Stimulated activated CD4-positive, alpha-beta T cell treated with anti-CD3 and anti-CD28 coated beads, Interleukin-15, amount 100 ng/mL, for 48 hours (primary cell): ENCODE measurements at places on chromosomes 13 and 19.

DNA sequence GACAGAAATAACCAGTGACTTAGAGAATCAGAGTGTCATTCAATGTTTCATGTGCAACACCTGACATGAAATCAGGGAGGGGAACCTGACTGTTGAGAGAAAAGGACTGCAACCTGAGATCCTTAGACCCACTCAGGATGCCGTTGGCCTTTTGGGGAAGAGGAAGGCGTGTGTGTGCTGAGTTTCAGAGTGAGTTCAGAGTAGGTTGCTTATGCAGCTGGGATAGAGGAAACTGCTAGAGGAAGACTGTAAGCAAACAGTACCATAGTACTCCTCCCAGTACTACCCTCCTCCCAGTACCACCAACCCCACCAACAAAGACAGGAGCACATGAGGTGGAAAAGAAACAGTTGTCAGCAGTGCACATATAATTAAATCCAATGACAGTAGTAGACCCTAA, 63.7 kb downstream of the KL start:
- DNase-seq, result no peak

- no peak for DNase-seq
These were observed 1.2 kb downstream of the KLF12 start for GRCh38 chr13:74132776-74133656.

- DNase-seq, result no peak
These were observed 140.1 kb downstream of the ZDHHC20 start for GRCh38 chr13:21318891-21319532.

DNA sequence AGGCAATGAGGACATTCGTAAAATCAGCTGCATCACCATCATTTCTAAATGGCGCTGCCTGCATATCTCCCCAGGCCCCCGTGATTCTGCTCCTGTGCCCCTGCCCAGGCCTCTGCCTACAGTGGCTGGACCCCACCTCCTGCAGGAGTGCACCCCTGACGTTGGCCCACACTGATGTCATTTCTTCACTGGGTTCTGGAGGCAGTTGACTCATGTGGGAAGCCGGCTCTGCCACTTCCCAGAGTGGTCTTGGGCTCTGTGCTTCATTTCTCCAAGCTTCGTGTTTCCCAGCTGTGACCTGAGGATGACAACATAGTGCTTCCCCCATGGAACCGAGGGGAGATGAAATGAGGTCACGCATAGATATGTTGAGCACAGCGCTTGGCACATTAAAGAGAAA, 19.9 kb downstream of the CCNE1 start:
- DNase-seq, result no peak

- no peak for DNase-seq
These were observed 542.3 kb upstream of the ATXN8OS start for GRCh38 chr13:69565334-69565733.

DNA sequence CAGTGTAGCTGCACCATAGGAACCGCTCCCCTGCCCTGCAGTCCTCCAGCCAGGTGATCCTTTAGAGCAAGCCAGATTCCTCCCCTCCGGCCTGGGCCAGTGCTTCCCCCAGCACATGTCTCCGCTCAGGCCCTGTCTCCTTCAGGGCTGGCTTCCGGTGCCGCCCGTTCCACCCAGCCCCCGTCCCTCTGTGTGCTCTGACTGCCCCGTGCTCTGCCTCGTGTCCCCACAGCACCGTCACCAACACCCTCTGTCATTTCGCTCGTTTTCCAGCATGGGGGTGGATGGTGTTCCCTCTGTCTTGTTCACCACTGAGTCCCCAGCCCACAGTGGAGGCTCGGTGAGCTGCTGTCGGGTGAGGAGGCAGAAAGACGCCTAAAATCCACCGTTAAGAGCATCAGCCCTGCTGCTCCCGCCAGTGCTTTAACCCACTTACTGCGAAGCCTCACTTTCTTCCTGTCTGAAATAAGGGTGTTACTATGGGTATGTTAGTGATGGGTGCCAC, 54.5 kb downstream of the TSSK6 start:
- peak; percentile 68 for DNase-seq

DNA sequence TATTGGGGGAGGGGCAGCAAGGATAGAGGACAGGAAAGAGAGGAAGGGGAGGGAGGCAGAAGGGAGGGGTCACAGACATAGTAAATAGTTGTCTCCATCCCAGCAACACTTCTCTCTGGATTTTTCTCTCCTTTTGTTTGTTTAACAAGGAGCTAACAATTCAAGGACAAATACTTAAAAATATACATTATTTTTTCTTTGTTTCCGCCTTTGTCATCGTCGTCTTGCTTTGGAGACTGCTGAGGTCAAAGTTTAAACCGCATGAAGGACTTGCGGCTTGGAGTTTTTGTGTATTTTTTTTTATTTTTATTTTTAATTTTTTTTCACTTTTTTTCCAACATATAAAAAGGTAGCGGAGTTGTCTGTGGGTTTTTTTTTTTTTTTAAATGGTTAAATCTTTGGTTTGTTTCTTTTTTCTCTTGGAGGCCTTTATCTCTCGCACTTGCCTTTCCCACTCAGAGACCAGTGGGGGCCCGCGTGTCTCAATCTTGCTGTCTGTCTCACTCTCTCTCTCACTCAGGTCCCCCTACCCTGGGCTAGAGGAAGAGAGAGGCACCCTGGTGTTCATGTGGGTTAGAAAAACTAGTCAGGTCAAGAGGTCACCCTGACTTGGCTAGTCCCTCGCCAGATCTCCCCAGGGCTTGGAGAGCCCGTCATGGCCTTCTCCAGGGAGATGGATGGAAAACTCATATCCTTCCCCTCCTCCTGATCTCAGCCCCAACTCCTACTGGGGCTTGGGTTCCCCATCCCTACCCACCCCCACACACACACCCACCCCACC, 11.0 kb downstream of the ZNF574 start:
- DNase-seq, result no peak

DNA sequence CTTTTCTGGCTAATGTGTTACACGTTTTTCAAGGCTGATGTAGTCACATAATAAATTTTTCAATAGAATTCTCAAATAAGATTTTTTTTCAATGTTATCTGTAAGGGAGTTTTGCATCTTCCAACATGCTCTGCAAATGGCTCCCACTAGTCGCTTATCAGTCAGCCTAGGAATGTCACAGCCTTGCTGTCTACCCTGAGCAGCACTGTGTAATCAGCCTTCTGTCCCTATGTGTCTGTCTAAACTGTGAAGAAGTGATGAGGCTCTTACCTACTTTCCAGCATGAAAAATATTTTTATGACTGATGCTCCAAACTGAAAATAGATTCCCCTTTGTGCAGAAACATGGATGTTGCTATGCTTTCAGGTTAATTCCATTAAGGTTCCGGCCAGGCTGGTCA, 75.1 kb upstream of the FAM216B start:
- DNase-seq, result no peak
